ENCODE measurements at places on chromosomes 12 and 14. TPM values are rescaled to one million over a fixed set of nuclear protein-coding genes. Genes with fewer than 3 reads are reported as not detected.

The TNFAIP2 gene
- total RNA-seq: 45.7 TPM

The KLRK1 gene
- total RNA-seq: 1.3 TPM

The PLEK2 gene
- 4.0 TPM for total RNA-seq

The AQP5 gene
- total RNA-seq: 1.4 TPM

The SLC10A1 gene
- total RNA-seq: not detected

The ZNF891 gene
- 7.3 TPM for total RNA-seq

The SYT10 gene
- total RNA-seq: 6.4 TPM

The PTGER2 gene
- total RNA-seq: 4.8 TPM

The KRT75 gene
- total RNA-seq: not detected

The OR6C2 gene
- 0.42 TPM for total RNA-seq

The GLI1 gene
- total RNA-seq: 11.5 TPM

The HNRNPA1 gene
- 375 TPM for total RNA-seq
